Activated naive CD4-positive, alpha-beta T cell treated with anti-CD3 and anti-CD28 coated beads for 36 hours (primary cell): ENCODE measurements at places on chromosomes 3 and 15. TPM values are rescaled to one million over a fixed set of nuclear protein-coding genes. Genes with fewer than 3 reads are reported as not detected.

Gene KLF15
- 0.89 TPM for total RNA-seq

Gene SPATA12
- not detected for total RNA-seq

Gene SPINK8
- not detected for total RNA-seq

Gene ERICH6
- not detected for total RNA-seq

Gene PLA2G4E
- not detected for total RNA-seq

Gene GOLGA6B
- not detected for total RNA-seq

Gene KNG1
- not detected for total RNA-seq

Gene FBXO45
- total RNA-seq: 12.8 TPM

Gene NTRK3
- 0.95 TPM for total RNA-seq

Gene ISLR
- not detected for total RNA-seq

Gene BMF
- total RNA-seq: 10.3 TPM

Gene INTS14
- 43.4 TPM for total RNA-seq

Gene ANKRD63
- not detected for total RNA-seq

Gene THRB
- not detected for total RNA-seq

Gene LTK
- total RNA-seq: not detected

Gene NAA50
- 91.1 TPM for total RNA-seq

Gene CA12
- 0.12 TPM for total RNA-seq

Gene IL1RAP
- 13.7 TPM for total RNA-seq

Gene DZIP1L
- total RNA-seq: not detected

Gene PLCH1
- 0.27 TPM for total RNA-seq

Gene IGF2BP2
- 0.43 TPM for total RNA-seq

Gene PRICKLE2
- total RNA-seq: not detected

Gene SEMA3F
- total RNA-seq: not detected
